NB4 (cell line): ENCODE measurements at places on chromosomes 2 and 18.

DNA sequence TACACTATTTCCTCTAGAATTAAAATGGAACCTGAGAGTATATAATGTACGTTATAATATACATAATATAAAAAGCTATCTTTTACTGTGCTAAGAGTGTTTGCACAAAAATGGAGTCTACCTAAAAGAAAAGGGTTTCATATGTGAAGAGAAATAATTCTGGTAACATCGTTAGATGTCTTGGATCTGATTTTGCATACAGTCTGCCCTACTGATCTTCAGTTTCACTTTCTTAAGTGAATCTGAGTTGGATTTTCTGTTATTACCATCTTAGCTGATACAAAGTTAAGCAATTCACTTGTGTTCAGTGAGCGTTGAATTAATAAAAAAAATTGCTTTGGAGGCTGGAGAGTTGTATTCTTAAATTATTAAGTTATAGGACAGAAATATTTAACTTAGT is 502.1 kb upstream of the TMEFF2 start:
- DNase-seq, result no peak

DNA sequence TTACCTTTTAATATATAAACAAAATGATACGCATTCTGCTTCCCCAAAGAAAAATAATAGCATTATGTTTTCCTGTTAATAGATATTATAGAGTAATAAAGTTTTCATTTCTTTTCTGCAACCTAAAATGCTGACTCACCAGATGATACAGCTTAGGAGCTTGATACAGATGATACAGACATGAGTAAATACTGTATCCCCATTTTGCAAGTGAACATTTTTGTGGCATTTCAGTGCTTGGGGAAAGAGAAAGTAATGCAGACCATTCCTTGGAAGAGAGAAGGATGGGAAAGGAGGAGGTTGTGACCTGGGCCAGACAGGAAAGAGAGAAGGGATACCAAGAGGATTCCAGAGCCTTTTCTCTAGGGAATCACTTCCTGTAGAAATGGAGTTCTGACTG is 97.5 kb upstream of the FSHR start:
- DNase-seq, result no peak

DNA sequence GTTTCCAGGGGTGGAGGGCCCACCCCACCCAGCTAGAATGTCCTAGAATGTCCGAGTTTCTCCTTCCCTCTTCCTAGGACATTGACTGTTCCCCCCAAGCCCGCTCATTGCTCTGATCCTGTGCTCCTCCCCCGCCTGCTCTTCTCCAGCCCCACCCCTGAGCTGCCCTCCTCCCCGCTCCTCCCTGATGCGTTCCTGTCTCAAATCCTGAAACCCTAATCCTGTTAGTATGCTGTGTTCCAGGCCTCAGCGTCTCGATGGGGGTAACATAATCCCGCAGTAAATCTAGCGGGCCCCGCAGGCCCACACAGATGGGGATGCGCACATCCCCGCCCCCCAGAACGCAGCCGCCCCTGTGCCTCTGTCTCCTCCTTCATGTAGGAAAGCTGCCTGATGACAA is 51.3 kb downstream of the NRP2 start:
- DNase-seq, result no peak

DNA sequence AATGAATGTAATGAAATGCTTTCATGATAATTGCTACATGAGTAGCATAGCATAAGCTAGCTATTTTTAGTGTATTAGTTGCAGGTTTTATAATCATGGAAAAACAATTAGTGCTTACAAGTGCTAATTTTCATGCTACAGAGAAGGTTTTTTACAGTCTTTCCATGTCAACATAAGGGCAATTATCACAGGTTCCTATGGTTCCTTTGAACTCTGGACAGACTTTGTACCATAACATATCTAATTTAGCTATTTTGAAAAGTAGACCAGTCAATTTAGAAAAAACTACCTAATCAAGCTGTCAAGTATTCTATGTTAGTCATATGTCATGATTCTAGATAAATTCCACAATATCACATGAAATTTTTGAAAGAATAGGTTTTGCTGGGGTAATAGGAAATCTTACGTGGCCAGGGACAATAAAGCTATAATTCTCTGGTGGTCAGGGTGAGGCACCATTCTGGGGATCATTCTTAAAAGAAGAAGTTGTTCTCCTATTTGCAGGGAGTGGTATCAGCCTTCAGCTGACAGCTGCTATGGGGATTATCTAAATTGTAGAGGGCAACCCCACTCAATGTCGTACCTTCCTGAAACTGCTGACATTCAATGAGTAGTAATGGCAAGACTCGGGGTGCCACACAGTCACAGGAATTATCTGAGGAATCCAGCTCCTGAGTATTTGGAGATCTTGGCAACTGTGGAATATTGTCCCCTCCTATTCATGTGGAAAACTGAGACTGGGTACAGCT is 724.0 kb upstream of the LINC00305 start:
- DNase-seq, result no peak

- DNase-seq, result no peak
Measured at GRCh38 chr2:25014631-25015030, 27.2 kb upstream of the EFR3B start.

DNA sequence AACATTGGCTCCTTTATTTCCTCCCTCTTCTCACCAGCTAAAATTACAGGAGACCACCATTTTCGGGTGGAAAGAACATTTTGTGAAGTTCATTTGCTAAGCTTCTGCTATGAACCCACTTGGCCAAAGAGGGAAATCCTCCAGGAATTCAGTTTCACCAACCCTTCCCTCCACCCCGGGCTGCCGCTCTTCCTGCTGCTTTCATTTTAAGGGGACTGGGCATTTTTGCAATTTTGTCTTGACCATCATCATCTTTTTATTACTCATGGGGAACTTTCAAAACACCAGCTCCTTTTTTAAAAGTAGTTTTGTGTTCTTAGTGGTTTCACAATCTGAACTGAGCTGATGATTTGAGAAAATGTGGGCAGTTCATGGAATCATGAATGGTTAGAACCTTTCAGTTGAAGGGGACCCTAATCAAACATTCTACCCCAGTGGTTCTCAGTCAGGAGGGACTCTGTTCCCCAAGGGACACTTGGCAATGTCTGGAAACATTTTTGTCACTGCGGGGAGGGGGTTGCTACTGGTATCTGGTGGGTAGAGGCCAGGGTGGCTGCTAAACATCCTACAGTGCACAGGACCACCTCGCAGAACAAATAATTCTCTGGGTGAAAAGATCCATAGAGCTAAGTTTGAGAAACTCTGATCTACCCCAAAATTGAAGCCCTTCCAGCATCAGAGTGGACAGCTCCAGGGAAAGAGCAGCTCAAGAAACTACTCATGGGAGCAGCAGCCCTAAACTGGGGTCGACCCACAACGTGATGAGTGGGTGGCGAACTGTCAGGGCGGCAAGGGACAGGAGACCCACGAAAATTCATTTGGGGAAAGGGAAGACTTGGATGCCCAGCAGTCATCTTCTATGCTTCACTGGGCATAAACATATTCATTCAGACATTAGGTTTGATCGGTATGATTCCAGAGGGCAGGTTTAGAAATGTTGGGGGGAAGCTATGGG is 92.9 kb downstream of the ACKR3 start:
- DNase-seq, result no peak

DNA sequence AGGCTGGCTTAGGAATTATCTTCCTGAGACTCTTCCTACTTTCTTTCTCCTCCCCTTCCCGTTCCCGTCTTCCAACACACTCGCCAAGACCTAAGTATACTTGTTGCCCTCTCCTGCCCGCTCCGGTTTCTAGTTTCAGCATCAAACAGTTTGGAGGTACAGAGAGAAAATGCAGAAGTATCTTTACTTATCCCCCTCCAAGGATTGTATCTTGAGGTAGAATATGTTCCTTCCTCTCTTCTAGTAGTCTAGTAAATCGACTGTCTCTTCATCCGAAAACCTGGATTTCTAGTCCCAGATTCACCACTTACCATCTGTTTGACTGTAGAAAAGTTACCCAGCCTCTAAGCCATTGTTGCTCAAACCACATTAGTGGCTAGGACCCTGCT is 755 bp downstream of the EIF4E2 start:
- no peak for DNase-seq

DNA sequence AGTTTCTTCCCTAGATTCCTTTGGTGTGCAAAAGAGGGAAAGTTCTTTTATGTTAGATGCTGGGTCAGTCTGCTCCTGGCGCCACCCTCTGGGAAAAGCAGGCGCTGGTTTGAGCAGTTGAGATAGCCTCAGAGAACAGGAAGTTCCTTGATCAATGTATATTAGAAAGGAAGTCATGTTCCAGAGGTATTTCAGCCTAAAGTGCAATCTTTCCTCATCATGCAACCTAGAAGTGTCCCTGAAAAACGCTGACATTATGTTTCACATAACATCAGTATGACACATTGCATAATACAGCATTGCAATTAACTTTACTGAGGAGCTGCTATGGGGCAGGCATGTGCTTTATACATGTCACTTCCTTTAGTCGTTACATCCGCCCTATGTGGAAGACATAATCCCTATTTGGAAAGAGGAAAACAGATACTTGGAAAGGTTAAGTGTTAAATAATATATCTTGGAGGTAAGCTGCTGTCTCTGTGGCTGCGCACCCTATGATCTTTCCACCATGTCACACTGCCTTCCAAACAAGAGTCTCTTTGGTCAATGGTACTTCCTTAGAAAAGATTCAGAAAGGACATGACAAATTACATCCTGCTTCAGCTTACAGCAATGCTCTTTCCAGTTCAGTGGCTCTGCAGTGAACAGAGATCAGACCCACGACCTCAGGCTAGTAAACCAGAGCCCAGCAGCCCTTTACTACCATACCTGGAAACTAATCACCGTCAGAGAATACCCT is 369.7 kb downstream of the RAD51AP2 start:
- peak; percentile 34 for DNase-seq

GRCh38 chr18:29459972-29460371 is 1283.0 kb upstream of the CDH2 start:
- no peak for DNase-seq

DNA sequence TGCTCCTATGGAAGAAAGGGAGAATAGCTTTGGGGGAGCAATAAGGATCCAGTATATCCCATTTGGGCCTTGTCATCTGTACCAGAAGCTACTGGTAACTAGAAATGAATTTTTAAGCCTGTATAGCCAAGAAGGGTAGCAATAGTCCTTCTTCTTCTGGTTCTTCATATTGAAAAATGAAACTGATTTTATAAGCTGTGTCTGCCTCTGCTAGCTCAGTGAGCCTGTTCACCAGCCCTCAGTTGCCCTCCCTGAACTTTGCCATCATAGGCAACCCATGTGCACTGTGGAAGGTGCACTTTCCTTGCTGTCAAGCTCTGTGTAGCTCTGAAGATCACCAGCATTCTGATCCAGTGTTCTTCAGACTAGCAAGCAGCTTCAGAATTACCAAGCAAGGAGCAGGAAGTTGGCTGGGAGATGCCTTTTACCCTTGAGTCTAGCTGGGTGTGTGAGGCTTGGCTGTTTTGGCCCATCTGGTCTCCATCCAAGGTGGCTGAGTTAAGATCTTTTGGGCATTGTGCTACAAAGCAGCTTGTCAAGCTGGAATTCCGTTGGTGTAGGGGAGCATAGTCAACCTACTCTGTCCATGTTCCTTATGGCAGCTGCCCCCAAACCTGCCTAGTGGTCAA is 55.8 kb upstream of the MGAT5 start:
- no peak for DNase-seq

GRCh38 chr2:134401789-134402188 is 147.9 kb downstream of the MGAT5 start:
- peak; percentile 78 for DNase-seq

- no peak for DNase-seq
Measured at GRCh38 chr2:28492282-28492681, 3.6 kb upstream of the PLB1 start.

DNA sequence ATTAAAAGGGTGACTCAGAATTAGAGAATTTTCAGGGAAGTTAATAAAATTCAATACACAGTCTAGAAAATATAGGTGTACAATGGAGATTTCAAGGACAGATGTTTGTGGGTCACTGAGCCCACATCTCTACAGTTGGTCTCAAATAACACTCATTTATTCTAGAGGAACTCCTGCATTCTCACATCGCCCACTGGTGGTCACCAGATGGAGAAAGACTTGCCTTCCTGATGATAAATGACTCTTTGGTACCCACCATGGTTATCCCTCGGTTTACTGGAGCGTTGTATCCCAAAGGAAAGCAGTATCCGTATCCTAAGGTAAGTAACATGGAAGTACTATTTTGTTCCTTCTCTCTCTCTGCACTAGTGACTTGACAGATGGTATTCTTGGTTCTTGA is 1297.1 kb downstream of the DPP10 start:
- peak; percentile 20 for DNase-seq

- no peak for DNase-seq
Measured at GRCh38 chr2:168568476-168569267, 112.6 kb downstream of the CERS6 start.

DNA sequence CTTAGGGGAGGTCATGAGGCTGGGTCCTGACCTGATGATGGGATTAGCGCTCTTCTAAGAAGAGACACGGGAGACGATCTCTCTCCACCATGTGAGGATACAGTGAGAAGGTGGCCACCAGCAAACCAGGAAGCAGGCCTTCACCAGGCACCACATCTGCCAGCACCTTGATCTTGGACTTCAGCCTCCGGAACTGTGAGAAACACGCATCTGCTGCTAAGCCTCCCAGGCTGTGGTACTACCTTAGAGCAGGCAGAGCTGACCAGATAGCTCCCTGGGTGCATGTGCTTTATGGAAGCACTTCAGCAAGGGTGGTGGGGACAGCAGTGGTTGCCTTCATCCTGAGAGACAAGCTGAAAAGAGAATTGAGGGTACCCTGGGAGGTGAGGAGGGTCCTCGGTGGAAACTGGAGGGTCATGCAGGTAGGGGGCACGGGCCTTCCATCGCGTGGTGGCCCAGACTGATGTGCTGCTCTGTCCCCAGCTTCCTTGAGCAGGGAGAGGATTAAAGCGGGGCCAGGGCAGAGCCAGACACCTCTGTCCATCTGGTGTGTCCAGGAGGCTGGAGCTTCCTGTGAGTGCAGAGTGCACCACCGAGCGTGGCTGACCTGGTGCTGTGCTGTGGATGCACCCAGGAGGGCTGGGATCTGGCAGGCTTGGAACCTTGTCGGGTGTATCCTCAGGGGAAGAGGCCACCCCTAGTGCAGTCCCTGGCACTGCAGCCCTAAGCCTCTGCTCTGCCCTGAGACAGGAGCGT is 42.9 kb upstream of the HS6ST1 start:
- DNase-seq, result no peak

DNA sequence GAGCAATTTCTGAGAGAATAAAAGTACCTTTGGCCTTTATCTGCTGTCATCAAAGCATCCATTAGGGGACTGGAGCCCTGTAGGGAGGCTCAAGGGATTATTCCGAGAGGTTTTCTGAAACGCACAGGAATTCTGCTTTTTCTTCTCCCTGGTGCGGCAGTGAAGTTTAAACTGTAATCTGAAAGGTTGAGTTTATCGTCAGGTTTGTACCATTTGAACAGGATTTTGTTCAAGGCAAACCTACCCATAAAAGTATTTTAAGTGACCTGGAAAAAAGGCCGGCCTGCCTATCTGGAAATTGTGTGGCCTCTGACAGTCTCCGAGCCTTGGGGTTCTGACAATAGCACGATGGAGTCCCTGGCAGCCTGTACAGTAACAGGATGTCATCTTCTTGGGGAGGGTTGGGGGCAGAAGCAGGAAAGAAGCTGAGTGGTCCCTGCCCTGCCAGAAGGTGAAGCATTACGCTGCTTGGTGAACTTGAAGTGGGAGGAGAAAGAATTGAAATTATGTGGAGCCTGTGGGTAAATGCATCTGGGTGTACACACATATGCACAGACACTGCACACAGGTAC is 272.0 kb downstream of the CYRIA start:
- no peak for DNase-seq

GRCh38 chr2:73175663-73176204 is 26.6 kb upstream of the NOTO start:
- DNase-seq, result peak; percentile 85

GRCh38 chr2:167438206-167438605 is 549.9 kb downstream of the XIRP2 start:
- no peak for DNase-seq

GRCh38 chr2:200255549-200255948 is 50.9 kb upstream of the SPATS2L start:
- no peak for DNase-seq
